ENCODE measurements at places on chromosomes 6 and 20.

DNA sequence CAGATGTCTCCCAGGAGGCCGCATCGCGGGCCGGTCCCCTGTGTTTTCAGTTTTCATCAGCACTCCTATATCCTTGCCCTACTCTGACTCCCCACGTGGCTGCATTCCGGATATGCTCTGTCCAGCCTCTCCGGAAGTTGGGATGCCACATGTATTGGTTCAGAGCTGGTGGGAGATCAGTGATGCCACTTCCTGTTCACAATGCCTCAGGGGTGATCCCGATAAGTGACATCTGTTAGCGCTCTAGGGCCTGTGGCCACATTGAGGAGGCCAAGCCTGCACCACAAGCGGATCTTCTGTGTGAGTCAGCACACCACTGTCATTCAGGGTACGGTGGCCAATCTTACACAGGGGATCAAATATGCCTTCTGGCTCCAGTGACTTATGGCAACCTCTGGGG lies 57.8 kb downstream of the PPP1R3G start:
- DNase-seq: no peak

GRCh38 chr20:1376007-1376406 lies 16.8 kb downstream of the FKBP1A start:
- DNase-seq: no peak

GRCh38 chr6:22558288-22558882 lies 11.0 kb upstream of the HDGFL1 start:
- DNase-seq: no peak

GRCh38 chr20:20410678-20411077 lies 42.8 kb downstream of the INSM1 start:
- no peak for DNase-seq

DNA sequence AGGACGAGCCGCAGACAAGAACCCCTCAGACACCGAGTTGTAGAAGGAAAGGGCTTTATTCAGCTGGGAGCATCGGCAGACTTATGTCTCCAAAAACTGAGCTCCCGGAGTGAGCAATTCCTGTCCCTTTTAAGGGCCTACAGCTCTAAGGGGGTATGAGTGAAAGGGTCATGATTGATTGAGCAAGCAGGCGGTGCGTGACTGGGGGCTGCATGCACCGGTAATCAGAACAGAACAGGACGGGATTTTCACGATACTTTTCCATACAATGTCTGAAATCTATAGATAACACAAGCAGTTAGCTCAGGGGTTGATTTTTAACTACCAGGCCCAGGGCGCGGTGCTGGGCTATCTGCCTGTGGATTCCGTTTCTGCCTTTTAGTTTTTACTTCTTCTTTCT lies 226.4 kb upstream of the PLCB4 start:
- DNase-seq: no peak

DNA sequence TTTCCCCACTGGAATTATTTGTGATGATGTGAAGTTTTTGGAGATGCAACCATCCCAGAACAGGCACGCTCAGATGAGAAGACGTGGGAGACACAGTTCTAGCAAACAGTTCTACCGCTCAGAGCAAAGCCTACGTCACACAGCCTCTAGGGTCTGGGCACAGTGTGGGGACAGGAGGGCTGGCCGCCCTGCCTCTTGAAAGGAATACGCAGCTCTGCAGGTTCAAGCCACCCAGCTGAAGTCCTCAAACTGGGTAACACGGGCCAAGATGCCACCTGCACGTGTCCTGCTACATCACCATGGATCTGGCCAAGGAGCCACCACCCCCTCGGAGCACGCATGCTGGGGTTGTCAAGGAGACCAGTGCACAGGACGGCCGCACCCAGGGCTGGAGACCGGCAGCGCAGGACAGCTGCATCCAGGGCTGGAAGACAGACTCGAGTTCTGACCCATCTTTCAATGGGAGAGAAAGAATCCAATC lies 75.0 kb downstream of the NOL4L start:
- no peak for DNase-seq

GRCh38 chr6:84514089-84514971 lies 250.1 kb downstream of the TBX18 start:
- no peak for DNase-seq

- no peak for DNase-seq
Observed at GRCh38 chr6:170251776-170252571, 38.9 kb downstream of the DLL1 start.

DNA sequence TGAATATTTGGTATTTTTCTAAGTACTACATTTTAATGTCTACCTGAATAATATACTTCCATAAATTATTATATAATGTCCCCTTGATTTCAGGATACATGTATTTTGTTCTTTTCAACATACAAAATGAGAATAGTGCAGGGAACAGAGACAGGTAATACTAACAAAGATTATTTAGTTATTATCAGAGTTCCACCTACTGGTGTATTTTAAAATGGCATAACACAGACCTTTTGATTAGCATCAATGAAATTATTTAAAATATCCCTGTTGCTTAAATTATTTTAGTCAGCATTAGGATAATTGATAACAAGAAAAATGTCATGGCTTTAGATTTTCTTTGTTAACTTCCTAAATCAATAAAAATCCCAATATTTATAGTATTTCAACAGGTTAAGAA lies 184.0 kb downstream of the PRDM13 start:
- no peak for DNase-seq

GRCh38 chr6:45326698-45327417 lies 1.3 kb upstream of the RUNX2 start:
- no peak for DNase-seq

GRCh38 chr6:15441981-15442380 lies 196.1 kb downstream of the JARID2 start:
- no peak for DNase-seq

DNA sequence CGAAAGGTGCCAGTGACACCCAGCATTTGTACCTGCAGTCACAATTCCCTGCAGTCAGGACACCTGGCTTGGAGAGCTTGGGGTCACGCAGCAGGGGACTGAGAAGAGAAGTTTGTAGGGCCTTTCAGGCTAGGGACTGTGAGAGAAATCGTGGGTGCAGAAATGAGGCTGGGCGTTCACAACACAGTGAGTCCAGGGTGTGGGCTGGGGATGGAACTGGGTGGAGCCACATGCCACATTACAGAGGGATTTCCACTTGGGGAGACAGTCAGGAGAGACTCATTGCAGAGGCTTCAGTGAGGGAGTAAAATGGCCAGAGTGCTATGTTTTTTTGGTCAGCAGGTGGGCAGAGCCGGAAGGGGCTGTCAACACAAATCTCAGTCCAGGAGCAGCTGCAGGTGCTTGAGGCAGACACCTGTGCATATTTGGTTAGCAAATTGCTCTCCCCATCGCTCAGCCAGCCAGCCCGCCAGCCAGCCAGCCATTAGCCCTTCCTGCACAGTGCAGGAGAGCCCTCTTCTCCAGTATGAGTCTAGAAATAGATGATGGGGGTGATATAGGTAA lies 7.4 kb downstream of the ITPR3 start:
- no peak for DNase-seq

DNA sequence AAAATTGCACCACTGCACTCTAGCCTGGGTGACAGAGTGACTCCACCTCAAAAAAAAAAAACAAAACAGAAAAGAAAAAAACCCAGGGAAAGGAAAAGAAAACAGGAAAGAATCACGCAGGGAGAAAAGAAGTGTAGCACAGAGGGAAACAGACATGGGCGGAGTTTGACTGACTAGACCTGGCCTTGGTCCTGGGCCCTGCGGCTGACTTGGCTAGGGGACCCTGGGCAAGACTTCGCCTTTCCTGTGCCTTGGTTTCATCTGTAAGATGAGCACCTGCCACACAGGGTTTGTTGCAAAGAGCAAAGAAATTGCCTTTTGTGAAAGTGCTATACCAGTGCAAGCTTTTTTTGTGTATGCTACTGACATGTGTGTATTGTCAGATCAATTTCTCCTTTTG lies 71.3 kb upstream of the KCNG1 start:
- no peak for DNase-seq

- no peak for DNase-seq
Observed at GRCh38 chr20:12717061-12717460, 291.7 kb upstream of the SPTLC3 start.

DNA sequence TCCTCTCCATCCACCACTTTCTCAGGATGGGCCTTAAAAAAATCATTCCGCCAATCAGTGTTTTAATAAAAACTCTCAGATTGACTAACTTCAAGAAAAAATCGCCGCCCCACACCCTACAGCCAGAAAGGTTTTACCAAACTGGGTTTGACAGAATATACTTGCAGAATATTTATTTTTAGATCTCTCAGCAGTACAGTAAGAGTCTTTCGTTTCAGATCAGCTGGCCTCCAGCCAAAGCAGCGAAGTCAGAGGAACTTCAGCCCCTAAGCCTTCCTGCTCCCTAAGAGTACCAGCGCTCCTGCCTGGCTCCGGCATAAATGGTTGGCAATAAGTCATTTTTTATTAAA lies 24.7 kb downstream of the TBC1D7 start:
- DNase-seq: no peak

DNA sequence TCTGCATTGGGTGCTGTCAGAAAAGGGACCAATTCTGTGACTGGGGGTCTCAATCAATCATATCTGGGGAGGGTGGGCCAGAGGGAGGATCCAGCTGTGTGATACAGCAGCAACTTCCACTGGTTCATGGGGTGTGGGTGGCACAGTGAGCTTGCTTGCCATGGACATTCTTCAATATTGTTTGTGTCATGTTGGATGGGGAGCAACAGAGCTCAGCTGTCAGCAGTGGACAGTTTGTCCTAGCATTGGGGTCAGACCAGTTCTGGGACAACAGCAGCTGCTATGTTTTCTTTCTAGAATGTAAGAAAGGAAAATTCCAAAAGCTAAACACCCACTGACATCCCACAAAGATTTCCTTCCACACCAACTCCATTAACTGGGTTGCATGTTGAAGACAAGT lies 221.9 kb upstream of the CDH4 start:
- no peak for DNase-seq

DNA sequence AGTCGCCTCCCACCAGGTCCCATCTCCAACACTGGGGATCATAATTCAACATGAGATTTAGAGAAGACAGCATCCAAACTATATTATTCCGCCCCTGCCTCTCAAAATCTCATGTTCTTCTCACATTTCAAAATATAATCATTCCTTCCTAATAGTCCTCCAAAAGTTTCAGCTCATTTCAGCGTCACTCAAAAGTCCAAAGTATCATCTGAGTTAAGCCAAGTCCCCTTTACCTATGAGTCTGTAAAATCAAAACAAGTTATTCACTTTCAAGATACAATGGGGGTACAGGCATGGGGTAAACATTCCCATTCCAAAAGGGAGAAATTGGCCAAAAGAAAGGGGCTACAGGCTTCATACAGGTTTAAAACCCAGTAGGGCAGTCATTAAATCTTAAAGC lies 39.5 kb upstream of the SUMO4 start:
- DNase-seq: no peak

- DNase-seq: no peak
Observed at GRCh38 chr6:134539865-134540323, 222.0 kb upstream of the SGK1 start.

DNA sequence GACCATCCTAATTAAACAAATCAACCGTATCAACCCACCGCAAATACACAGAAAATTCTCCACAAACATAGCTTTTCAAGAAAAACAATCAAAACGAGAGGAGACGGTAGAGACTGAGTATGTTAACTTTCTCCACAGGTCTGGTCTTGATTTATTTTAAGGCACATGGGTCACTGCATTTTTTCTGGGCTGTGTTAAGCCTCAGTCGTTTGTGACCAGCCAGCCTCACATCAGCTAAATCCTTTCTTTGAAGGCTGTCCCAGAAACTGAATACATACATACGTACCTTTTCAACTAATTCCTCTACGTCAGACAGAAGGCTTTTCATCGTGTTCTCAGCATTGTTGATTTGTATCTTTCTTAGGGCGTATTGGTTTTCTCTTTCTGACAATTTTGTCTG lies 69.4 kb downstream of the LAMA4 start:
- no peak for DNase-seq

- DNase-seq: no peak
Observed at GRCh38 chr20:40955326-40955725, 73.3 kb upstream of the TOP1 start.

GRCh38 chr6:127998985-127999384 lies 98.1 kb upstream of the THEMIS start:
- DNase-seq: no peak

GRCh38 chr6:36025260-36025931 lies 955 bp upstream of the SLC26A8 start:
- DNase-seq: no peak

- DNase-seq: no peak
Observed at GRCh38 chr20:31570021-31570463, 35.0 kb upstream of the ID1 start.

DNA sequence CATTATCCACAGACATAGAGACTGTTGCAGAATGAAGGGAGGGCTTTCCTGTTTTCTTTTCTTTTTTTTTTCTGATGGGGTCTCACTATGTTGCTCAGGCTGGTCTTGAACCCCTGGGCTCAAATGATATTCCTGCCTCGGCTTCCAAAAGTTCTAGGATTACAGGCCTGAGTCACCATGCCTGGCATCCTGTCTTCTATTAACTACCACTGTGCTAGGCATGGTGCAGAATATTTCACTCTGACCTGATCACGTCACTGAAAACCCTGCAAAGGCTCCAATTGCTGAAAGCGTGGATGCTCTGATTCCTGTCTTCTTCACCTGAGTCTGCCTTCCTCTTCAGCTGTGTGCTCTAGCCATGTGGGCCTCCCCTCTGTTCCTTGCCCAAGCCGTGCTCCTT lies 8.5 kb upstream of the DNMT3B start:
- no peak for DNase-seq

GRCh38 chr6:117559299-117559698 lies 43.0 kb downstream of the GOPC start:
- DNase-seq: no peak

- no peak for DNase-seq
Observed at GRCh38 chr6:3226481-3227362, 731 bp downstream of the TUBB2B start.

DNA sequence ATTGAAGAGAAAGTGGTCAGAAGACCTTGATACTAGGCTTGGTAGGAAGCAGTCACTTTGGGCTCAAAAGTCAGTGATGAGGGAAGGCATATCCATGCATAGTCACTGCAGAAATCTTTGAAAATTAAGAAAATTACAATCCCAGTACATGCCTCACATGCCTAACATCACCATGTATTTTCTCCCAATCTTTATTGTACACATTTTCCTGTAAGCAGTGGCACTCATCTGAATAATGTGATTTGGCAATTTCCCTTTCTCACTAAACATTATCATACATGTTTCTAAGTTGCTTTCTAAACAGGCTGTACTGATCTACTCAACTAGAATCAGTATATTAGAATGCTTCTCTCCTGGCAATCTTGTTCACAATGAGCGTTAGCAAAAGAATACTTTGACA lies 280.7 kb upstream of the SUPT3H start:
- no peak for DNase-seq

GRCh38 chr6:124982669-124983068 lies 20.4 kb downstream of the RNF217 start:
- DNase-seq: no peak

Data from Panc1 (cell line).